ENCODE measurements at places on chromosomes 3 and 15.

- peak; percentile 54 for DNase-seq
Observed at GRCh38 chr15:89416339-89417183, 79.8 kb downstream of the RHCG start.

DNA sequence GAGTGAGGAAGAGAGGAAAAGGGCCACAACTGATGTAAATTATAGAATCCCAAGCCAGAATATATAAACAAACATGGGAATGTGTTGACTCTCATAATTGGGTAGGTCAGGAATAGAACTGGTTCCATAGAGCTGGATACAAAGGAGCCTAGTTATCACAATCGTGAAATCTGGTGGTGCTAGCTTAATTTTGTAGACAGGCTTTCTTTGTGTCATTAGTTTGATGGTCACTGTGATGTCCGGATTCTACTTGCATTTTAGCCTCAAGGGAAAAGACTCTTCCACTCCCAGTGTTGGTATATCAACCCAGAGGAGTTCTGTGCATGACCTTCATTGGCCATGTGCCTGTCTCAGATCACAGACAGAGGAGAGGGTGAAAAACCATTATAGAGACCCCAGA lies 81.8 kb downstream of the NLGN1 start:
- no peak for DNase-seq

DNA sequence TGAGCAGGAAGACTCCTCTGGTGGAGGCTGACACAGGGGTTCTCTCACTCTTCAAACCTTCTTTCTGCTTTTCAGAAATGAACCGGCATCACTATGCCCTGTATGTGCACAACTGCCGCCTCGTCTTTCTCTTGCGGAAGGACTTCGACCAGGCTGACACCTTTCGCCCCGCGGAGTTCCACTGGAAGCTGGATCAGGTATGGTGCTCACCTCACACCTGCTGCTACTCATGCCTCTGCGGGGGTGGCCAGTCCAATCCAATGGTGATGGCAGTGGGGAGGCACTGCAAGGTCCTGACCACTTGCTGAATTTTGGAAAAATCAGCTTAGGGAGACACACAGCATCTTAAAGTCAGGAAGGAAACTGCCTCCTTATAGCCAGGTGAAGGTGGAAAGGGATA lies 211.3 kb upstream of the TRIM42 start:
- no peak for DNase-seq

GRCh38 chr15:91826443-91826842 lies 27.1 kb upstream of the SLCO3A1 start:
- no peak for DNase-seq

GRCh38 chr15:49987896-49988295 lies 131.1 kb downstream of the ATP8B4 start:
- no peak for DNase-seq

DNA sequence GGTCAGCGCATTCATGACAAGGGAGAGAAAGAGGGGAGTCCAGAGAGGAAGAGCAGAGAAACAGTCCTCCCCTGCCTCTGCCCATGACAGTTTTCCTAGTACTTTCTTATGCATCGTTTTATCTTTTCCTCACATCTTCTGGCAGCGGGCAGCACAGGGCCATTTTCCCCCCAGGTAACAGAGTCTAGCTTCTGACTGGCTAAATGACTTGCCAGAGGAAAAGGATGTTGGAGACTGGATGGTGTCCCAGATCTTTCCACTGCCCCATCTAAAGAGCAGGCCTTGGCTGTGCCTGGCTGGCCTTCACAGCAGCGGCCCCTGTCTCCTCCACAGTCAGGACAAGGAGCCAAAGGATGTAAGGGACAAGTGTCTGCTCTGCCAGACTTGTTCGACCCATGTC lies 59.3 kb downstream of the CTDSPL start:
- DNase-seq: no peak

DNA sequence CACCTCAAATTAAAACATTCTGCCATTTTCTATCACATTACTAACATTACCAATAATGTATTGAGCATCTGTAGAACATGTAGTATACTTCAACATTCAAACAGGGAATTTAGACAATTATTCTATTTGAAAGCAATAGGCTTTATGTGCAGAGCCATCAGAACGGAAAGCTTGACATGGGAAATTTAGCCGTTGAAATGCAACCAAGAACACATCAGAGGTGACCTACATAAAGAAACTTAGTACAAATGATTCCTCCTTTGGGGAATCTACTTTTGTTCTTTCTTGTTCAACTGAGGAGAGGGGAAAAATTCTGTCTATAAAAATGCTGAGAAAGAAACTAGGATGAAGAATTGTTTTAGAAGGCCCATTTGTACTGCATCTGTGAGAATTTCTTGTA lies 38.6 kb upstream of the RBMS3 start:
- DNase-seq: no peak

- no peak for DNase-seq
Observed at GRCh38 chr15:38520035-38520434, 44.6 kb downstream of the RASGRP1 start.

- no peak for DNase-seq
Observed at GRCh38 chr3:171251835-171252234, 208.4 kb downstream of the TNIK start.

DNA sequence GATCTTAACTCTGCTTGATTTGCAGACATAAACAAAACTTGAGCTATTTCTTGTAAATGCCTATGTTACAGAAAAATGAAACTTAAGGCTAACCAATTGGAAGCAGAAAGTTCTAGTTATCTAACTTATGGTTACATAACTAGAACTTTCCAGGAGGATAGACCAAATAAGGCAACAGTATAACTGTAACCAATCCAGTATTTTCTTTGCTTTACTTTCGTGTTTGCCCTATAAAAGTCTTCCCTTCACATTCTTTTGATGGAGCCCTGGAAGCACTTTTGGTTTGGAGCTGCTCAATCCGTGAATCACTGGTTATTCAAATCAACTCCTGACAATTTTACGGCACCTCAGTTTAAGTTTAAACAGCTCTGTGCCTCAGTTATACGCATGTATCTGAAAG lies 164.6 kb downstream of the SUCLG2 start:
- DNase-seq: no peak

- no peak for DNase-seq
Observed at GRCh38 chr3:72505539-72506405, 342.5 kb downstream of the SHQ1 start.

- DNase-seq: no peak
Observed at GRCh38 chr3:62602129-62602770, 228.9 kb upstream of the FEZF2 start.

DNA sequence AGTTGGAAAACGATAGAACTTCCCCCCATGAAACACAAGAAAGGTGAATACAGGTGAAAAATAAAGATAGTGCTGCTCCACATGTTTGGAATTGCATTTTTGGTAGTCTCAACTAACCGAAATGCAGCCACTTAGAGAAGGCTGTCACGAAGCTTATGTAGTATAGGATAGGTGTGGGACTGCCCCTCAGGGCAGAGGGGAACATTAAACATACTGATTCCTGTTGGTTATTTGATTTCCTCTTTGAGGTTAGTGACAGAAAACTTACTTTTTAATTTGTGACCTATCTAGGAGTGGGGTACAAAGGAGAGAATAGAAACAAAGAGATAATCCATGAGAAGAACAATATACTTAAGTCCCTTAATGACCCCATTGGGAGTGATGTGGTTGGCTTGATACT lies 85.8 kb upstream of the SATB1 start:
- no peak for DNase-seq

DNA sequence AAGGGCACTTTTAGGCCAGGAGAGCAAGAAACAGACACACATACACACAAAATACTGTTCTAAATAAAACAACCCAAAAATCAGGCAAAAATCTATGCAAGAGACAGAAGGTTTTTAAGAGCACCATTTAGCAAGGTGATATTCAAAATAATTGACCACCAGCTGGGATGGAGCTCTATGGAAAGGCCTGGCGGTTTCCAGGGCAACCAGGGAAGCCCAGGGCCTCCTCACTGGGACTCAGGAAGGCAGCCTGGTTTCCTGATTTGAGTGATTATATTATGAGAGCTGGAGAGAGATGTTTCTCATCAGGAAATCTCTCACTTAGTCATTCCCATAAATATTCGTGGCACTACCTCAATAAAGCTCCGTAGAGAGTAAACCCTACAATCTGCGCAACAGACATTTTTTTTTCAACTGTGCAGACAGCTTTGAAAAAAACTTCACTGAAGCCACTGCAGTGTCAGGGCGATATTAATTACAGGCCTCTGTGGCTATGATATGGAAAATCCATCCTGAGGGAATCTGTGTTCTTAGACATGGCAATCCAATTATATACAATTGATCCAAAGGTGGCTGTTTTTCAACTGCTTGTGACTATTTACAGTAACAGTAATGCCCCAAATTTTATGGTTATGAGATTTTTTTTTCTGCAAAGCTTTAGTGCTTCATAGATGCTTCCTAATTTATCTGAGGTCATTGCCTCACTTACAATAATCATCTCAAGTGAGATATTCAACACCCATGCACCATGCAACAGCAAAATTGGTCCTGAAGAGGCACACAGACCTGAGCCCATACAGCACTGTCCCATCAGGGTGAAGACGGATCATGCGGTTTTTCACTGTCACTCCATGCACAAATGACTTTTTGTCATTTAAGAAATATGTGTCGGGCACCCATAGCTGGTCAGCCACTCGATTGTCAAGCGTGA lies 152.1 kb downstream of the GABRB3 start:
- no peak for DNase-seq

- DNase-seq: peak; percentile 14
Observed at GRCh38 chr3:126103121-126104027, 19.4 kb upstream of the SLC41A3 start.

- no peak for DNase-seq
Observed at GRCh38 chr3:79922633-79923032, 154.8 kb upstream of the ROBO1 start.

DNA sequence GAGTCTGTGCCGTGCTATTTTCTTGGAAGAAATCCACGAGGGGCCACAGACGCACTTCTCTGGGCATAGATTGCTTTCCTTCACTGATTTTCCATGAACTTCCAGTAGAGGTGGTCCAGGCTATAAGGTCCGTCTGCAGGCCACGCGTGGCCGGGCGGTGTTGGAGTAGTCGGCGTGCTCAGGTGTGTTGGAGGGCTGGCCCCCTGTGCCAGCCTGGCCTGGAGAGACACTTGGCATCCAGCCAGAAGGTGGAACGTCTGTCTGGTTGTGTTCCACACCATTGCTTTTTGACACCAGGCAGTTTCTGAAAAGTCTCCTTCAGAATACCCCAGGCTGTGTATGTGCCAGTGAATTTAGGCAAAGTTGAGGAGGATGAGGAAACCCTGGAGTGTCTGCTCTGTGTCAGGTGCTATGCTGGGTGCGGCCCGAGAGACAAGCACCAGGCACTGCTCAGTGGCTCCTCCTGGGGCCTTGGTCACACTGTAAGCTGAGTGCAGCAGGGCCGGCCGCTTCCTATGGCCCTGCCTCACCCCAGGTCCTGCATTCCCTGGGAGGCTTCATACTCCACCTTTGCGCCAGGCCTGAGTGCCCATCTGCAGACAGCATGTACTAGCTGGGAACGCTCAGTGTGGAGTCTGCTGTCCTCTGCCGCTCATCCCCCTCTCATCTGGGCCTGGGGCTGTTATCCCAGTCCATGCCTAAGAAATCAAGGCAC lies 52.1 kb upstream of the TAMM41 start:
- no peak for DNase-seq

DNA sequence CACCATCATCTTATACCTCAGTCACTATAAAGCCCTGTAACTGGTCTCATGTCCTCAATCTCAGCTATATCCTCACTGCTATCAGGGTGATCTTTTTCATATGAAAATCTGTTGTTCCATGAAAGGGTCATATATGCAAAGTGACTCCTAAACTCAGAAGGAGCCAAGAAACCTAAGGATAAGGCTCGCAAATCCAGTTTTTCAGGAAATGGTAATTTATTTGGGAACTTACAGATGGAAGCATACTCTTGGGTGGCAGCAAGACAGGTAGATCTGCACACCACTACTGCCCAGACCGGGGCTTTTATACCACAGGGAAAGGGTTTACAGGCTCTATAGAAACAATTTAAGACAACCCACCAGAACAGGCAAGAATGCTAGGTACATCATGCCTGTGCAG lies 272.3 kb downstream of the UBE2E2 start:
- no peak for DNase-seq

DNA sequence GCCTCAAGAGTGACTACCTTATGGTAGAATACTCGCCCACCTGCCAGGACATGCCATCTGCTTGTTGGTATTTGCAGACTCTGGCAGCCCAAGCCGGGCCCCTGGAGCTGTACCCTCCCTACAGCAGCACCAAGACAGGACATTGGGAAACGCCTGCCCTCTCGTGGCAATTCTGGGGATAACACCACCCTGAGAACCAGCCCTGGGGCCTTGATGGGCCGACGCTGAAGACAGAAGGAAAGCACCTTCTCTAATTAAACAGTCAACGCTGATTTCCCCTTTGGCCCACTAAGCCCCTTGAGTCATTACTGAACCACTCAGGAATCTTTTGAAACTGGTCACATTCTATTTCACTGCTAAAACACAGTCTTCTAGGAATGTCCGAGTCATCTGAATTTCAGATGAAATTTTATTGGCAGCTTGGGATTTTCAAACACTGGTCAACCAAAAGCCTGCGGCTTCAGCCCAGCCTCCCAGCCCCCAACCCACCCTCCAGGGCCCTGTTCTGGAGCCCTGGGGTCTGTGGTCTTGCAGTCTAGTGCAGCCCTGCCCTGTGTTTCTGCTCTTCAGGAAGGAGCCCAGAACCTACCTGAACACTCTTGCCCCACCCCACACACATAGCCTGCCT lies 91.3 kb downstream of the TMEM266 start:
- DNase-seq: peak; percentile 79

GRCh38 chr15:86237111-86237500 lies 157.4 kb downstream of the AGBL1 start:
- no peak for DNase-seq

DNA sequence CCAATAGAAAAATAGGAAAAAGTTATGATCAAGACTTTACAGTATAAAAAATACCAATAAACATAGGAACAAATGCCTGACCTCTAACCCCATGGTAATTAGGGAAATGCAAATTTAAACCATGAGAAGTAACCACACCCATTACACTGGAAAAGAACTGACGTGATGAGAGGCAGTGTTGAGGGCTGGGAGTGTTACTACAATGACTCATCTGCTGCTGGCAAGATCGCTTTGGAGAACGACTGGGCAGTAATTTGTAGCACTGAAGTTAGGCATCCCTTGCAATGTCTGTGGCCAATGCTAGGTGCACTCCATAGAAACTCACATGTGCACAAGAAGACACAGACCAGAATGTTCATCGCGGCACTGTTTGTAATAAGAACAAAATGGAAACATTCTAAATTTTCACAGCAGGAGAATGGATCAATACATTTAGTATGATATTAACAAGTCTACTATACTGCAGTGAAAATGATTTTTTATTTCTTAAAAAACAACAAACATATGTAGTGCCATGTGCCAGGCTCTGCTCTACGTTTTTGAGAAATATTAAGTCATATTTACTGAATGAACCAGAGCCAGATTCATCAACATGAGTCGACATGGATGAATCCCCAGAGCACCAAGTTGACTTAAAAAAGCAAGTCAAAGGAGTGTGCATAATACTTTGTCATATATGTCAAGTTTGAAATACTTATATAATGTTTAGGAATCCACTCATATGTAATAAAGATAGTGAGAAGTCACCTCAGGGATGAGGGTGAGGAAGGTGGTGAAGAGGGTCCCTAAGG lies 37.6 kb upstream of the EPHB3 start:
- DNase-seq: no peak

GRCh38 chr3:188817935-188818269 lies 353.9 kb upstream of the TPRG1 start:
- no peak for DNase-seq

All from femur (tissue), 1 donor.